ENCODE measurements at places on chromosomes 3 and 15. TPM values are rescaled to one million over a fixed set of nuclear protein-coding genes. Genes with fewer than 3 reads are reported as not detected.

DNA sequence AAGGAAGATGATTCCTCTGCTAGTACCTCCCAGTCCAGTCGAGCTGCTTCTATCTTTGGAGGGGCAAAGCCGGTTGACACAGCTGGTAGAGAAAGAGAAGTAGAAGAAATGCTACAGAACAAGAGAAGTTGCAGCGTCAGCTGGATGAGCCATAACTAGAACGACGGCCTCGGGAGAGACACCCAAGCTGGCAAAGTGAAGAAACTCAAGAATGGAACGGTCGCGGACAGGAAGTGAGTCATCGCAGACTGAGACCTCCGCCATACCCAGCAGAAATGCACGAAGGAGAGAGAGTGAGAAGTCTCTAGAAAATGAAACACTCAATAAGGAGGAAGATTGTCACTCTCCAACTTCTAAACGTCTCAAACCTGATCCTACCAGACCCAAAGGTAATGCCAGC lies 19.0 kb upstream of the PARP14 start:
- H3K36me3 ChIP-seq, result no peaks in the 10 kb centered on the region
- H3K4me1 ChIP-seq, result peaks cover 5% of the 10 kb centered on the region
- H3K27ac ChIP-seq, result no peak overlapping the region

MTHFS gene
- total RNA-seq, result 48.5 TPM

CYP1A2 gene
- not detected for total RNA-seq

EPHA3 gene
- total RNA-seq, result 0.09 TPM

DNA sequence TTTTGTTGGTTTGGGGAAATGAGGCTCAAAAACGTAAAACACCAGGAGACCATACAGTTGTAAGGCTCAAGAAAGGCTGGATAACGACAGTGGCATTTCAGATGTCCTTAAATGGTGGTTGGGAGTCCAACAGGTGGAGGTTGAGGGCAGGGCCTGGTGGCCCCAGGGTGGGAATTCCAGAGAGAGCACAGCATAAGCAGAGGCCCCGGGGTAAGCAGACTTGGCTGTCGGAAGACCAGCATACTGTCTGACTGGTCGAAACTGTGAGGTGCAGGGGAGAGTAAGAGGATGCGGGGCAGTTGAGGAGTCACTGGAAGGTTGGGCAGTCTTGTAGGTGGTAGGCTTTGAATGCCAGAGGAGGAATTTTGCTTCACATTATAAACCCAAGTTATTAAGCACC lies 48.3 kb downstream of the SRP14 start:
- peaks cover 27% of the 10 kb centered on the region for H3K36me3 ChIP-seq
- H3K27me3 ChIP-seq, result no peaks in the 10 kb centered on the region
- H3K4me3 ChIP-seq, result no peak overlapping the region
- DNase-seq, result no peak
